ENCODE measurements at places on chromosomes 13 and 19.

GRCh38 chr19:4597975-4598671 is 38.6 kb upstream of the SEMA6B start:
- DNase-seq = peak; percentile 68

GRCh38 chr13:71962735-71963134 is 95.7 kb upstream of the DACH1 start:
- no peak for DNase-seq

- DNase-seq = no peak
Measured at GRCh38 chr19:4923276-4923747, 14.0 kb downstream of the UHRF1 start.

DNA sequence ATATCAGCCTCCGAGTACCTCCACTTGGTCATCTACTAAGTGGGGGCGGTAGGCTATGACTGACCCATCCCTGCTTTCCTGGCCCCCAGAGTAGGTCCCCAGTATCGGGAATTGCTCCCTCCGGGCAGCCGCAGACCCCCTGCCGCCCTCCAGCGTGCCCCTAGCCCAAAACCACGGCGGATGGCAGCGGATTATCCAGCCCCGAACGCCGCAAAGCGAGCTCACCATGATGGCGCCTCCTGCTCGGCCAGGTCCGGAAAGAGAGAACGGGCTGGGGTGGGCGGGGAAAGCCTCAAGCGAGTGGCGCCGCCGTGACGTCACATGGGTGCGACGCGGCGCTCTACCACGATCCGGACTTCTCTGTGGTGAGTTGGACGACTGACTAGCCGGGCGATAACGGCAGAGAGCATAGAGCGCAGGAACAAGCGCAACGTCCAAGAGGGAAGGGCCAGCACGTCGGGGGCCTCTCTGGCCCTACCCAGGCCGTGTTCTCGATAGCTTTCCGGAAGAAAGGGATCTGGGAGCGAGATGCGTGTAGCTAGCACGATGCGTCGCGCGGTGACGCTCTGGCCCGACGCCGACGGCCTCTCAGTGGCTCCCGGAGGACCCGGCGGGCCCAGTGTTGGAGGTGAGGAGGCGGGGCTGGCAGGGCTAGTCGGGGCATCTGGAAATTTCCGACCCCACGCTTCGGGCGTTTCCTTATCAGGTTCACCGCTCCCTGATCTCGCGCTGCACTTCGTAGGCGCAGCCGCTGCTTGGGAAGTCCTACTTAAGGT is at the start of the genes RPL18 and SPHK2:
Gene RPL18, minus strand, starts transcription at position 263 of the 776 bp plus-strand sequence. Its CDS starts 35 bp downstream, at position 228.
Gene SPHK2, plus strand, starts transcription at position 591 of the 776 bp plus-strand sequence. CDS start 1,009 bp downstream, outside the sequence.
- DNase-seq = peak; percentile 99

DNA sequence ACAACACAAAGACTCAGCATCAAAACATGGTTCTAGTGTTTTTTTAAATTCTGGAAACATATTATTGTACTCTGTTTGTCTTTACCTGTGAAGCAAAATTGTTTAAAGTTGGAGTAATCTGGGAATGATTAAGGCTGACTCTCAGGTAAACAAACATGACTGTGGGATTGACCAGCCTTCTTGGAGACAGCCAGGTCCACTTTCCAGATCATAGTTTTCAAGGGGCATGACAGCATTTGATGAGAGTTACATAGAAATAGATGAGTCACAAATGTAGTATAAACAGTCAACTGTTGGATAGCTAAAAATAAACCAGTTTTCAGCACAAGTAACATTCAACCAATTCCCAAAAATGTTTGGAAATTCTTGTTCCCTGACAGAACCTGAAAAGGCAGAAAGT is 1680.9 kb downstream of the OLFM4 start:
- DNase-seq = no peak

DNA sequence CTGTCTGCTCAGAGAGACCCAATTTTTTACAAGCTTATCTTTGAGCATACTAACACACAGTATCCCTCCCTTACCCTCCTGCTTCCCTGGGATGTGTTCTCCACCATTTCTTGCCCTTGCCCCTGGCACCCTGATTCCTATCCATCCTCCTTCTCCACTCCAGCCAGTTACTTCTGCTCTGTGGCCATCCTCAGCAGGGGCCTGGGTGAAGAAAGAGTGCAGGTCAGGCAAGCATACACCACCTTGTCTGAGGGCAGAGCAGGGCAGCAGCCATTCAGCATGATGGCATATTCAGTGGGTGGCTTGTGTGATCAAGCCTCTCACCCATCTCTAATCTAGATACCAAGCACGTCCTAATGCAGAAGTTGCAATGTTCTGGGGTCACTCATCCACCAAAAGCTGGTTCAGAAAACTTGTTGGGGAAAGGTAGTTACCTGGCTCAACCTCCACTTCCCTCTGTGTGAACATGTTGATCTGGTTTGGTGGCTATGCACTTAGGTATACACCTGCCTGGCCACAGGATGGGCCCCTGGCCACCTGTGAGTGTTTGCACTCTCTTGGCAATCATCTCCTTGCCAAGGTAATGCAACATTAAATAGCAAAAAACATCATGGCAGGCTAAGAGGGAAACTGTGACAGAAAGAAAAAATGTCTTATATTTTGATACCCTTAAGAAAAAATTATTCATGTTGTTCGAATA is 900.3 kb upstream of the MIR17HG start:
- DNase-seq = no peak

DNA sequence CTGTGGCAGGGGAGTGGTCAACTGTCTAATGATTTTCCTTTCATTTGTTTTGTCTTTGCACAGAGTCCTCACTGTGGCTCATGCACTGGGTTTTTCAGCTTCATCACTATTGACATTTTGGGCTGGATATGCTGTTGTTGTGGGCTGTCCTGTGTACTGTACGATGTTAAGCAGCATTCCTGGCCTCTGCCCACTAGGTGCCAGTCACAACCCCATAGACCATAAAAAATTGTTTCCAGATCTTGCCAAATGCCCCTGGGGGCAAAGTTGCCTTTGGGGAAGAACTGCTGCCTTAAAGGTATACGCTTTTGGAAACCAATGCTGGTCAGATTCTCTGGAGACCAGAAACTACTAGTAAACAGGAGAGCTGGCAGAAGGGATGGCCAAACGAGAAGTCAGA is 310.4 kb downstream of the SPRY2 start:
- no peak for DNase-seq
